CD4-positive, alpha-beta T cell treated with Interleukin-12 subunit alpha and Interleukin-12 subunit beta, for 1 hour (primary cell): ENCODE measurements at places on chromosomes 3 and 15.

- no peak for DNase-seq
Measured at GRCh38 chr15:89103481-89104171, 15.4 kb downstream of the ABHD2 start.

DNA sequence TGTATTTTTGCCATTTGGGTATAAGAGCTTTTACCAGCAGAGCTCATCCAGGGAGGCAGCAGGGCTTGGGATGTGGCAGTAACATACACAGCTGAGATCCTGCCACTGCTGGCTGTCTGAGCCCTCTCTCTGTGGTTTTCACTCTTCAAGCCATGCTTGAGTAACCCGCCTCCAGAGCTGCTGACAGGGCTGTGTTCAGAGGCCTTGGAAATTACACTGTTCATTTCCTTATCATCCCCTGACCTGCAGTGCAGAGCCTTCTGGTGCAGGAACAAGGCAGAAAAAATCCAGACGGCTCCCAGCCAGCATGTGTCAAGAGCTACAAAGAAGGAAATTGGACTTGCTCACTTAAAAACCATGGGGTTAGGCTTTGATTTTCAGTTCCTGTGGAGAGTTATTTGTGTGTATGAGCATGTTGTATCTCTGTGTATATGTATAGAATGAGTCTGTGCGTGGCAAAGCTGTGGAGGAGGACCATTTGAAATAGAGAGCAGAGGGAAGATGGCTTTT lies 47.0 kb downstream of the ZNF609 start:
- peak; percentile 18 for DNase-seq

- peak; percentile 79 for DNase-seq
Measured at GRCh38 chr3:71130471-71131374, 452.8 kb downstream of the FOXP1 start.

DNA sequence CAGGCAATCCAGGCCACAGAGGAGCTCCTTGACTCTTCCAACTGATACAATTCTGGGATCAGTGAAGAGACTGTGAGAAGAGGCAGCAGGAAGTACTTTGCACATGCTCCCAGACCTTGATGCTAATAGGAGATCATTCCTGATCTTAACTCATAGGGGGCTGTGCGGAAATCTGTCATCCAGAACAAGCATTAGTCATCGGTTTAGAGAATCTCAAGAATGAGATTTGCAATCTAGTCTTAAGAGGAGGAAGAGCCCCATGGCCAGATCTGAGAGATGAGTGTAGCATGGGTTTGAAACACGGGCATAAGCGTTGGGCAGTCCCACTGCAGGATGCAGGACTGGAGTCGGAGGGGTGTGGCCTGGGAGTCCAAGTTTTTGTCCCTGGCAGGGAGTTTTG lies 1081.1 kb downstream of the NAALADL2 start:
- no peak for DNase-seq

- DNase-seq = no peak
Measured at GRCh38 chr3:143402602-143403001, 283.0 kb downstream of the CHST2 start.

- peak; percentile 29 for DNase-seq
Measured at GRCh38 chr3:119627461-119627860, 29.8 kb downstream of the PLA1A start.

GRCh38 chr3:27449530-27450150 lies 34.5 kb downstream of the SLC4A7 start:
- no peak for DNase-seq

DNA sequence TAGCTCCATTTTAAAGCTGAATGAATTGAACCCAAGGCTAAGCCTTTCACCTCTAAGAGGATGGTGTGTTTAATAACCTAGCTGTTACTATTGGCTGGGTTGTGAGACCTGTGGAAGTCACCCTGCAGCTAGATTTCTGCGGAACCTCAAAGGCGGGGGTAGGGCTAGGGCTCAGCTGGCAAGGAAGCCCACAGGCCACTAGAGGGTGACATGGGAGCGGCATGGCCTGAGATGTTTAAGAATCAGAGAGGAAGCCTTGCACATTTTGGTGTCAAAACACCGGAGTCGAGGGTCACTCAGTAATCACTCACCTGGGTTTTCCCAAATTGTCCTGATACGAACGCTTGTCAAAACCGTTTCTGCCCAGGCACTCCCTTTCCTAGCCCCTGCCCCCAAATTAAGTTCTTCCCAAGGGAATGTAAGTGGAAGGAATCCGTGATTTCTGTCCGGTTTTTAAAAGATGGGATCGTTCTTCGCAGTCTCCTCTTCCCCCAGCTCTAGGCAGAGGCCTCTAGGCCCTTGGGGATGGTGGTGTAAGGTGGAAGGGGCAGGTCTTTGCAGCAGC lies 3.8 kb upstream of the ACAD9 start:
- DNase-seq = peak; percentile 66

- no peak for DNase-seq
Measured at GRCh38 chr3:71575433-71575832, 8.1 kb downstream of the FOXP1 start.

DNA sequence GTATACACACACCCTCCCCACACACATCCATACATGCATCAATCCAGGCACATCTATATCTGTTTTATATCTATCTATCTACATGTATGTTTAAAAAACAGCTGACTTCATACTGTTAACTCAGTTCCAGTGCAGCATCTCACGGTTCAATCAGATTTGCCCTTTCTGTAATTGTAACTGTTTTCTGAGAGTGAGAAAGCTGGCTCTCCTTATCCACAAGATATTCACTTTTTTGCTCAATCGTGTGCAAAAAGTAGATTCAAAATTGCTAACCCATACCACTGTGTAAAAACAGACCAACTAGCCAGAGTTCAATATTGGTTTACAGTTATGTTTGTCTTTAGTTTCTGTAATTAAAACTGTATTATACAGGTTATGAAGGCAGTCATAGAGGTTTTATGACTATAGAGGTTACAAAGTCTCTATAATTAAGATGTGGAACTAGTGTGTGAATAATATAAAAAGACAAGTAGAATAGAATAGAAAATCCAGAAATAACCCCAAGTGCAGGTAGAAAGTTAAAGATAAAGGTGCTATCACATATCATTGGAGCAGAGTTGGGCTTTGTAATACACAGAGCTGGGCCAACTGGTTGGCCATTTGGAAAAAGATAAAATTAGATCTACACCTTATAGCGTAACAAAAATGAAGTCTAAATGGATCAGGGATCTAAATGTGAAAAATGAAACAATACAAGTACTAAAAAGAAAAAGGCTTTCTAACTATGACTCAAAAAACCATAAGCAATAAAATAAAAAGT lies 20.1 kb upstream of the MCF2L2 start:
- DNase-seq = no peak

GRCh38 chr3:33047842-33048834 lies 48.8 kb downstream of the GLB1 start:
- DNase-seq = peak; percentile 70
